ENCODE measurements at places on chromosomes 7 and 10.

DNA sequence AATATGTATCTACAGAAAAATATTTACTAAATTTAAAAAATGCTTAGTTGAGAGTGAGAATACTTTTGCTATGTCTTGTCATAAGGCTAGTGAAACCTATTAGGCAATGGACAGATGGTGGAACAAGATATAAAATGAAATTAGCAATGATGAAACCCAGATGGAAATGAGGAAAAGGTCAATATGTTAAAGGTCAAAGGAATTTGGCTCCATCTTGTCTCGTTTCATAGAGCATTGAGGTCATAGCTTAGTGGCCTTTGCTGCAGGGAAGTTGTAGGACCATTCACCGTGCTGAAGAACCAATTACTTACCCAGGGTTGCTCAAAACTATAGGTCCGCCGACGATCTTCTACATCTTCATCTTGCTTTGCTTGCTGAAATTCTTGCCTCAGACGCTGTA, 683.9 kb downstream of the PARD3 start:
- DNase-seq = no peak

GRCh38 chr10:22427101-22427500, 81.8 kb downstream of the SPAG6 start:
- no peak for DNase-seq

GRCh38 chr7:35754741-35755140, 46.1 kb upstream of the SEPTIN7 start:
- no peak for DNase-seq

GRCh38 chr10:117374506-117375359, 507 bp downstream of the PDZD8 start:
- DNase-seq = peak; percentile 18

GRCh38 chr10:86202226-86202735, 164.3 kb downstream of the GRID1 start:
- no peak for DNase-seq

GRCh38 chr10:96891840-96892239, 59.7 kb downstream of the LCOR start:
- no peak for DNase-seq

- DNase-seq = no peak
These were observed 847.0 kb downstream of the TYW1 start for GRCh38 chr7:67843615-67844014.

DNA sequence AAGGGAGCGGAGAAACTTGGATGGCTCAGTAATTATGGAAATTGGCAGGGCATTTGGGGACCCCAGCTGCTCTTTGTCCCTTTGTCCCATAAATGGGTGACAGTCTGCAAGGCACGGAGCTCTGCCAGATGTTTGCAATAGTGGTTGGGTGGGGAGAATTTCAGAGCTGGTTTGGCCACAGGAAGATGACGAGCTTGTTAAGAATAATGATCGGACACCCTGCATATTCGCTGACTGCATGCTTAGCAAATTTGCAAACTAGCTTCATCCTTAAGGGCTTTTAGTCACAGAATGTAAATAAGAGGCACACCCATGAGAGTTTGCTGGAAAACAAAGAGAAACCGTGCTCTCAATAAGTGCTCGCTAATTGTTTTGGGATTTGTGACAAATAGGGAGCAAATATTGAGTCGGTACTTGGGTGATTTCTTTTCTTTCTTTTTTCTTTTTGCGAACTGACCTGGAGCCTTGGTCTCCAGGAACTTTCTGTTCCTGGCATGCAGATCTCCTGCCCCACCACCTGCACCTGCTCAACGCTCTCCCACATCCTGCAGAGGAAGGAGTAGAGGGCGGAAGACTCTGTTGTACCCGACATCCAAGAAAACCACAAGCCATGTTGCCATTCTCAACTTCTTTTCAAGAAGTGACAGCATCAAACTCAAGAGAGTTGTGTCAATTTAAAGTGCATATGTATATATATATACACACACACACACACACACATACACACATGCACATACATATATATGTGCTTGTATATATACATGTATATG, 238.9 kb downstream of the CAMK1D start:
- DNase-seq = no peak

DNA sequence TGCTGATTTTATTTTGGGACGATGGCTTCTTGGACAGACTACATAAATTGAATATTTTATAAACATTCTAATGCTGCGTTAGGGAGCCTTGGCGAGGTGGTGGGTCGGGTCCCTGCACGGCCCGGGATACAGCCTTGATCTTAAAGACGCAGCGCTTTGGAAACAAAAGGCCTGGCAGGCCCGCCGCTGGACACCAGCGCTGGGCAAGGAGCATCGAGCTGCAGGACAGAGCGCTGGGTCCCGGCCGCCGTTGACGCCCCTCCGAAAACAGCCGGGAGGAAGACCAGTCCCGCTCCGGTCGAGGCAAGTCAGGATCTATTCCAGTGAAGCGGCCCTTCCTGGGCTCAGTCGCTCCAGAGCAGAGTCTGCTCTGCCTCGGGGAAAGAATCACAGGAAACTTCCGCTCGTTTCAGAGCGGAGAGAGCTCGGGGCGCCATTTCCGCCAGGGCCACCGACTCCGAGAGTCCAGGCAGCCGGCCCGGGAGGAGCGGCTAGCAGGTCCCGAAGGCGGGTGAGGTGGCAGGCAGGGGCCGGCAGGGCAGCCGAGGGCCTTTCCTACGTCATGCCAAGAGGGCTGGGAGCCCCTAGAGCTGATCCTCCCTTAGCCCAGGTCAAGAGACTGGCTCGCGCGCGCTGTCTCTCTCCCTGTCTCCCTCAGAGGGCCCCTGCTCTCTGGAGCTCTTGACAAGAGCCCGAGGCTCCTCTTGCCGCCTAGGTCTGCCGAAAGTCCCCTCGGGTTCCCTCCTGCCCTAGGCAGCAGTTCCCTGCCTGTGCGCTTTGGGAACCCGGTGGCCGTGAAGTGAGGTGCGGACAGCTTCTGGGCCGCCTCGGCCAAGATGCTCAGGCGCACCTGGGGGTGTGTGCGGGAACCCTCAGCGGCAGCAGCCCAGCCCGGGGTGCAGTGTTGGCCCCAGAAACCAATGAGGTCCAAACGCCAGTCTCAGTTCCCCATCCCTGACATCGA, 1.4 kb upstream of the DRGX start:
- DNase-seq = no peak

GRCh38 chr10:86595496-86595895, 58.9 kb upstream of the OPN4 start:
- no peak for DNase-seq

DNA sequence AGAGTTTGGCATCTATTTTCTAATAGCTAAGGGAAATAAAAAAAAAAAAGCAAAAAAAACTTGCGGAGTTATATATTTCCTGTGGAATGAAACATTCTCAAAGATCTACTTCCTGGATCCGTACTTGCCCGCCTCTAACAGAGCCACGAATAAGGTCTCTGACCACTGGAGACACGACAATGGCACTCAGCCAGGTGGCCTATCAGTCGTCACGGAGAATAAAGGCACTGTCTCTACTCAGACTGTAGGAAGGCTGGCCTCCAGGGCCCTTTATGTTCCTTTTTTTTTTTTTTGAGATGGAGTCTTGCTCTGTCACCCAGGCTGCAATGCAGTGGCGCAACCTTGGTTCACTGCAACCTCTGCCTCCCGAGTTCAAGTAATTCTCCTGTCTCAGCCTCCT, 58.7 kb downstream of the RGS10 start:
- DNase-seq = no peak

- DNase-seq = no peak
These were observed 446.0 kb upstream of the PODXL start for GRCh38 chr7:132002343-132002968.

GRCh38 chr10:114649217-114649903, 8.7 kb downstream of the ABLIM1 start:
- no peak for DNase-seq

GRCh38 chr10:69413221-69413865, 3.4 kb downstream of the TACR2 start:
- peak; percentile 32 for DNase-seq

DNA sequence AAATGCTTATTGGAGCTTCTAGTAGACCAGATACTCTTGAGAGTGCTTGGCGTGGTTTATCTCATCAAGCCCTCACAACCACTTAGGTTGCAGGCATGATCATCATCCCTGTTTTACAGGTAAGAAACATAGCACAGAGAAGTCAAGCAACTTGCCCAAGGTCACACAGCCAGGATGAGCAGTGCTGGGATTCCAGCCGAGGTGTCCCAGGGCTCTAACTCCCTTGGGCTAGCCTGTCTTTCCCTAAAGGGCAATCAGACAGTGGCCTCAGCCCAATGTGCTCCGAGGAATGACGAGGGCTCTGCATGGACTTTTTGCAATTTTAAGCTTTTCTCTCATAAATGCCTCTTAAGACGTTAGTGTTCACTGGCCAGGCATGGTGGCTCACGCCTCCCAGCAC, 39.9 kb upstream of the SPDYE3 start:
- no peak for DNase-seq

DNA sequence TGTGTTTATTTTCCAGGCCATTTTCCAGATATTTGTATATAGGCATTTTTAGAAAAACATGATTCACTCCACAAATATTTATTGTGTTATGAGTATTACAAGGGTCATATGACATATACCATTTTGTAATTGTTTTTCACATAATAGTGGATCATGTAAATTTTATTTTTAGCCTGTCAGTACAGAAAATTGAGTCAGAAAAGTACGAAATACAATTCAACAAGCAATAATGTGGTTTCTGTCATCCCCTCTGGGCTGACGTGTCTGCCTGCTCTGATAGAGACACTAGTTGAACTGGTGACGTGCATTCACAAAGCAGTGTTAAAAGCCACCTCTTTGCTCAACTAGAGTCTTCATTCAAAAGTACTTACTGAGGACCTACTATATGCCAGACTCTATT, 97.9 kb upstream of the STEAP1B start:
- DNase-seq = no peak

- no peak for DNase-seq
These were observed 97.4 kb upstream of the GPR26 start for GRCh38 chr10:123568751-123569150.

DNA sequence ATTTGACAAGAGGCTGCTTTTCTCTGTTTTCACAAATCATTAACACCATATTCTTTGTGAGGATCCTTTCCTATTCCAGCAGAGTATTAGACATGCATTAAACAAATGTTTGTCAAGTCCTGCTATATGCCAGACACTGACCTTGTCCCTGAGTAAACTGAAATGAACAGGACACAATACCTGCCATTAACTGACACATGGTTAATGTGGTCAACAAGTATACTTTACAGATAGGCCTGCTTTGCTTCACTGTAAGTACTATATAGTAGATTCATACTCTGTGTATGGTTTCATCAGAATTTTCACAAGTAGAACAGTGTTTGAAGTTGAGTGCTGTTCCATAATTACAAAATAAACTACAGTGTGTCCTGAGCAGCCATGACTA, 5.9 kb downstream of the TNKS2 start:
- DNase-seq = no peak

- no peak for DNase-seq
These were observed 43.9 kb upstream of the C1QL3 start for GRCh38 chr10:16565604-16566003.

- no peak for DNase-seq
These were observed 58.2 kb upstream of the BET1 start for GRCh38 chr7:94062372-94062771.

GRCh38 chr7:81470724-81471379, 299.0 kb downstream of the HGF start:
- no peak for DNase-seq

DNA sequence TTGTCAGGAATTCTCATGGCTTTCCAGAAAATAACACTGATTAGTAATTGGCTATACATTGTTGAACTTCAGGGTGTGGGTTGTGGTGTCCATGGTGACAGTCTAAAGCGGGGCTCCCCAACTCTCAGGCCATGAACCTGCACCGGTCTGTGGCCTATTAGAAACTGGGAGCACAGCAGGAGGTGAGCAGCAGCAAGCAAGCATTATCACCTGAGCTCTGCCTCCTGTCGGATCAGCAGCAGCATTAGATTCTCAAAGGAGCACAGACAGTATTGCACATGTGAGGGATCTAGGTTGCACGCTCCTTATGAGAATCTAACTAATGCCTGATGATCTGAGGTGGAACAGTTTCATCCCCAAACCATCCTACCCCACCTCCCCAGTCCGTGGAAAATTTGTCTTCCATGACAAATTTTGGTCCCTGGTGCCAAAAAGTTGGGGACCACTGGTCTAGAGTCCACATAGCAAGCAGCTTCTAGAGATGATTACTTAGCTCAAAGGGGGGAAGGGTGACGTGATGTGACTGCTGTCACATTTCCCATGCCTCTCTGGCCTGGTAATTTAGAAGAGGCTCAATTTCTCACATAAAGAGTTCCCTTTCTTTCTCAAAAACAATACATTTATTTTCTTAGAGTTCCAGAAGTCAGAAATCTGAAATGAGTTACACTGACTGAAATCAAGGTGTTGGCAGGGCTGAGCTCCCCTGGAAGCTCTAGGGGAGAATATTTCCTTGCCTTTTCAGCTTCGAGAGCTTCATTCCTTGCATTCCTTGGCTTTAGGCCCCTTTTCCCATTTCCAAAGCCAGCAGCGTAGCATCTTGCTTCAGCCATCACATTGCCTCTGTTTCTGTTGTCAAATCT, 17.6 kb upstream of the FAM221A start:
- DNase-seq = no peak

GRCh38 chr10:15632456-15633091, 87.1 kb downstream of the ITGA8 start:
- DNase-seq = no peak

DNA sequence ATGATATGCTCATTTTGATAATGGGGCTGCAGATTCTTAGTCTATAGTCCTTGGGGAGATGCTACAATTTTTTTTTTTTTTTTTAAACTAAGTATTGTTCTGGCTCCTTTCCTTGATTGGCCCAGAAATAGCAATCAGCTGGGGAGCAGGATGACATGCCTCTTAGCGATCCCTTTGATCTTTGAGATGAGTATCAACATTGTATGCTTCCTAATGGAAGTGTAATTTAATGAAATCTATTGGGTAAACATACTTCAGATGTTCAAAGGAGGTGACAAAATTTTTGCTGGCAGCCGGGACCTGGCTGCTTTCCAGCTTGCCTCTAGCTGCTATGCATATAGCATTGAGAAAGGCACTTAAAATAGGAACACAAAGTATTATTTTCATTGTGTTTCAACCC, 43.5 kb downstream of the VTI1A start:
- peak; percentile 84 for DNase-seq

- no peak for DNase-seq
These were observed 77.3 kb downstream of the JMJD1C start for GRCh38 chr10:63388421-63389031.

- no peak for DNase-seq
These were observed 200.9 kb downstream of the TEX36 start for GRCh38 chr10:125482108-125482507.

GRCh38 chr10:43902842-43903241, 254.2 kb upstream of the ZNF32 start:
- DNase-seq = no peak

DNA sequence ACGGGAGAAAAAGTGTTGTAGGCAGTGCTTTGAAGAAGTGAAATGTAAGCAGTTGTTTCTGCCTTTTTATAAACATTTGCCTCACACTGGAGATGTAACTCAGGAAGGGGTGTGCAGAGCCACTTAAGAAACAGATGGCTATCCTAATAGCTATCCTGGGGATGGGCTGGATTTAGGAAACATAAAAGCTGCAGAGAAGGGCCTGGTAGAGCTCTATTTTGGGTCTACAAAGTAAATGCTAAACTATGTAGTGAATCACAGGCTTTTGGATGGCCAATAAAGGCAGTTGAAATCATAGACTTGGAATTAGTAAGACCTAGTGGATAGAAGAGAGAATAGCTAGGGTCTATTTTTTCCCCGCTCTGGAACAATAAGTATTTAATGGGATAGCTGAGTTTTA, 79.9 kb upstream of the AGR3 start:
- no peak for DNase-seq

- peak; percentile 77 for DNase-seq
These were observed at the start of gene CPVL for GRCh38 chr7:29146057-29146706. TSS of gene CPVL (minus strand) at chr7:29146537. CDS start at chr7:29121061, 25,476 bp downstream.

- DNase-seq = no peak
These were observed 473.3 kb downstream of the PLXNA4 start for GRCh38 chr7:132102942-132103341.

All from NCI-H1105 (cell line).